ENCODE measurements at places on chromosomes 12 and 14.

DNA sequence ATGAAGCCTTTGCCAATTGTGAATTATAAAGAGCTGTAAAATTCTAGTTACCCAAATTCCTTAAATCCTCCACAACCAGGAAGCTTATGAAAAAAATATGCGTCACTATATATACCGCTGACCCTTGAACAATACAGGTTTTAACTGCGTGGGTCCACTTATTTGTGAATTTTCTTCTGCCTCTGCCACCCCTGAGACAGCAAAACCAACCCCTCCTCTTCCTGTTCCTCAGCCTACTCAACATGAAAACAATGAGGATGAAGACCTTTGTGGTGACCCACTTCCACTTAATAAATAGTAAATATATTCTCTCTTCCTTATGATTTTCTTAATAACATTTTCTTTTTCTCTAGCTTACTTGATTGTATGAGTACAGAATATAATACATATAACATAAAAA is 42.2 kb downstream of the CMKLR1 start:
- no peak for DNase-seq

- DNase-seq: no peak
Measured at GRCh38 chr12:110745542-110746284, 3.0 kb upstream of the PPP1CC start.

GRCh38 chr12:110538869-110539622 is 36.9 kb downstream of the RAD9B start:
- no peak for DNase-seq

- DNase-seq: no peak
Measured at GRCh38 chr14:103127861-103128598, 4.8 kb downstream of the TNFAIP2 start.

DNA sequence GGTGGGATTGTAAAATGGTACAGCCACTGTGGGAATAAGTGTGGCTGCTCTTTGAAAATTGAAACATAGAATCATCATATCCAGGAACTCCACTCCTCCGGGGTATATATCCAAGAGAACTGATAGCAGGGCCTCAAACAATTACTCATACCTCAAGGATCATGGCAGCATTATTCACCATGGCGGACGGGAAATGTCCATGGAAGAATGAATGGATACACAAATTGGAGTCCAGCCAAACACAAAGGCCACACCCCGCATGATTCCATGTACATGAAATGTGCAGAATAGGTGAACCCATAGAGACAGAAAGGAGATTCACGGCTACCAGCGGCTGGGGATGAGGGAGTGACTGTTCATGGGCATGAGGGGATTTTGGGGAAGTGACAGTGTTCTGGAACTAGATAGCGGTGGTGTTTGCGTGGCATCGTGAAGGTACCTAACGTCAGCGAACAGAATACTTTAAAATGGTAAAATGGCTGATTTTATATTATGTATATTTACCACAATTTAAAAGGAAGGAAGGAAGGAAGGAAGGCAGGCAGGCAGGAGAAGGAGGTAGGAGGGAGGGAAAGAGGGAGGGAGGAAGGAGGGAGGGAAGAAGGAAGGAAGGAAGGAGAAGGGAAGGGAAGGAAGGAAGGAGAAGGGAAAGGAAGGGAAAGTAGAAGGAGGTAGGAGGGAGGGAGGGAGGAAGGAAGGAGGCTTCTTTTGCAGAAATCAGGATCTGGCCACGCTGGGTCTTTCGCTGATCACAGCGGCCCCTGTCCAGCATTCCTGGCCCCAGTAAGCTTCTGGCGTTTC is 14.1 kb upstream of the NCOR2 start:
- no peak for DNase-seq
